ENCODE measurements at places on chromosomes 3 and 15.

DNA sequence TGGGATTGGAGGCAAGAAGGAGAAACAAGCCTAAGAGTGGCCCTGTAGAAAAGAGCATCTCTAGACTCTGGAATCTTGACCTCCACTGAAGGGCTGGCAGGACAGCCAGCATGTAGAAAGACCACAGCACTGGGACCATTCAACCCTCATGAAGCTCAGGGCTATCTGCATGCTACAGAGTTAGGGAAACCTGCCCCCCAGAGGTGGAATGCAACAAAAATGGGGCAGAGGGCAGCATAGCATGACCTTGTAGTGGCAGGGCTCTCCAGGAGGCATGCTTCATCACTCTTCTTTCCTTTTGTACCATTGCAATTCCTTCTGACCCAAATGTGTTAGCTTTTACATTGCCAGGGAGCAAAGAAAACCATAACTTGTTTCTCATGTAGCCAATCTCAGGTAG is 445.4 kb downstream of the EPHB1 start:
- peak; percentile 20 for DNase-seq

GRCh38 chr15:99589801-99590200 is 24.0 kb downstream of the MEF2A start:
- no peak for DNase-seq

- no peak for DNase-seq
Observed at GRCh38 chr15:94004697-94005096, 226.7 kb upstream of the MCTP2 start.

- no peak for DNase-seq
Observed at GRCh38 chr15:74868059-74868458, 5.1 kb downstream of the SCAMP2 start.

DNA sequence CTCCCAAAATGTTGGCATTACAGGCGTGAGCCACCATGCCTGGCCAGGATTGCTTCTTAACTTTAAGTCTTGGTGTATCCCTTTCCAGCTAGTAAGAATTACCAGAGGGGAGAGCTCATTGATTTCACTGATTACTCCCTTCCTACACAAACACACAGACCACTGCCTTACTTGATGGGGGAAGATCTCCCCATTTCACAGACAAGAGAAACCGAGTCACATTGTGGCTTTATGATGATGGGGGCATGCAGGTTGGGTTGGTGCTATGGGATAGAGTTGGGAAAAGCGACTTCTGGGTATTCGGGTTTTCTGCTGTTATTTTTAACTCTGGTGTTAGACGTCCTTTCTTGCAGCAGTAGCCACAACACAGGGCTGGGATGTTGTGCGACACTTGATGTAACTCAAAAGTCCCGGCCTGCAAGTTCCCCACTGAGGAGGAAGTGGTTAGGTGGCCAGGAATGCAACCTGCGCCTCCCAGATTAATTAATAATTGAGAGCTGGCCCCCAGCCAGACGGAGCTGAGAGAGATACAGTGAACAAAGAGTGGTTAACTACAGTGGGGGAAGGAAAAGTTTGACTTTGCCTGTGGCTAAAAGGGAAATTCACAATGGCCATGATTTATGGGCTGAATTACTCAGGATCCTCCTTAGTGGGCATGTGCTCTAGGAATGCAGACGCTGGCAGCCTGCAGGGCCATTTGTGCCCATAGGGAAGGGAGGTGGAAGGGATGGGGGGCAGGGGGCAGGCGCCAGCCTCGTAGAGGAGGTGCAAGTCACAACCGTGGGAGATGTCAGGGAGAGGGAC is 63.6 kb downstream of the SMAD6 start:
- peak; percentile 87 for DNase-seq

GRCh38 chr3:21013566-21013965 is 737.4 kb downstream of the ZNF385D start:
- DNase-seq, result no peak

DNA sequence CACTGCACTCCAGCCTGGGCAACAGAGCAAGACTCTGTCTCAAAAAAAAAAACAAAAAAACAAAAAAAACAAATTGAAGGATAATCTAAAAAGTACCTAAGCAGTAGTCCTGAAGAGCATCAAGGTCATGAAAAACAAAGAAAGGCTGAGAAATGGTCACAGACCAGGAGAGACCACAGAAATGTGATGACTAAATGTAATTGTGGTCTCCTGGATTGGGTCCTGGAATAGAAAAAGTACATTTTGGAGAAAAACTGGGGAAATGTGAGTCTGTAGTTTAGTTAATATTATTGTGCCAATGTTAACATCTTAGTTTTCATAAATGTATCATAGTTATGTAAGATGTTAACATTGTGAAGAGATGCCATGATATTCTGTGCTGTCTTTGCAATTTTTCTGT is 267.5 kb upstream of the NR2E3 start:
- peak; percentile 28 for DNase-seq

DNA sequence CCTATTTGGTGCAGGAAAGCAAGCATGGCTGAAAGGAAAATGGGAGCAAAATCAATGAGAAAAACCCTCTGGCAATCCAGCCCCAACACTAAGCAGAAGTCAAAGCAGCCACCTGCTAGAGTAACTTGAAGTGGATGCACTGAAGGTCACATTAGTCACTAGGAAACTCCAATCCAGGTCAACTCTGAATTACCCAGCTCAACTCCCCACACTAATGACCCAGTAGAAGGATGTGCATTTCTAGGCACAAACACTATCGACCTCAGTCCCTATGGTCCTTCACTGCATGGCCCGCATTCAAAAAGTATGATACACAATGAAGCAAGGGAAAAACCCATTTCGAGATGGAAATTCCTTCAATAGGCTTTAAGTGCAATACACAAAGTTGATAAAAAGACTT is 80.6 kb downstream of the RAD18 start:
- DNase-seq, result no peak

DNA sequence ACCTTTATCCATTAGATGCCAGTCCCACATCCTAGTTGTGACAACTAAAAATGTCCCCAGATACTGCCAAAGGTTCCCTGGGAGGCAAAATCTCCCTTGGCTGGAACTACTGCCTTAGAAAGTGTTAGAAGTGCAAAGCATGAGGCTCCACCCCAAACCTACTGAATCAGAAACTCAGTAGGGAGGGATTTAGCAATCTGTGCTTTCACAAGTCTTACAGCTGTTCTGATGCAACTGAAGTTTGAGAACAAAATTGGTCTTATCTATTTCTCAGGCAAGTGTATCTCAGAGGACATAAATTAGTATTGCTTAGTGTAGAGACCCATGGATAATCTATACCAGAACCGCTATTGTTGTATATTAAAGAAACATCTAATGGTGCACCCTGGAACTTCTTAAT is 70.2 kb downstream of the CLDN1 start:
- no peak for DNase-seq

DNA sequence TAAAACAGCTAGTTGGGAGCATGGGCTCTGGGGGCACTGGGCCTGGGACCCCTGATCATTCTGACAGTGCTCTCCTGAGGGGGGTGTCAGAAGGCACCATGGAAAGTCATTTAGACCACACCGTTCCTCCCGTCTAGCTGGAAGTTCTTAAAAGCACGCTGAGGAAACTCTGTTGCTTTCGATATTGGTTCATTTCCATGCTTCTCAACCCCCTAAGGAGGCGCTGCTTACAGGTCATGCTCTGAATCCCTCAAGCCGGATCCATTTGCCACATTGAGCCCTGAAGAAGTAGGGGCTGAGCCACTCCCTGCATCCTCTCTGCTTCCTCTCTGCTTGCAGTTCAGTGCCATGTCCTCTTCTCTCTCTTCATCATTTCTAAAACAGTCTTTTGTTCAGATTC is 187.2 kb downstream of the CACNA2D3 start:
- DNase-seq, result no peak

DNA sequence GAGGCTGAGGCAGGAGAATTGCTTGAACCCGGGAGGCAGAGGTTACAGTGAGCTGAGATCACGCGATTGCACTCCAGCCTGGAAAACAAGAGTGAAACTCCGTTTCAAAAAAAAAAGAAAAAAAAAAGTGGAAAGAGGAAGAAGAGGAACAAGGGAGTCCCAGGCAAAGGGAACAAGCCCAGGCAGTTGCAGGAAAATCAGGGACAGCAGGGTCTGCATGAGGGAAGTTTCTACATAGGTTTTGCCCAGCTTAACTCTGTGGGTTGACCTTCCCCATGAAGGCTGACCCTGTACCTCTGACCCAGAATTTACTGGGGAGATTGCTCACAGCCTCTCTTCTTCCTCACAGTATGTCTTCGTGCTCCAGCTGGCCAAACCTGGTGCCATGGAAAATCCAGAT is 12.3 kb downstream of the RBP1 start:
- DNase-seq, result no peak

GRCh38 chr3:193157051-193157450 is 84.0 kb upstream of the PLAAT1 start:
- DNase-seq, result no peak
